ENCODE measurements at places on chromosomes 5 and 9. TPM values are rescaled to one million over a fixed set of nuclear protein-coding genes. Genes with fewer than 3 reads are reported as not detected.

DNA sequence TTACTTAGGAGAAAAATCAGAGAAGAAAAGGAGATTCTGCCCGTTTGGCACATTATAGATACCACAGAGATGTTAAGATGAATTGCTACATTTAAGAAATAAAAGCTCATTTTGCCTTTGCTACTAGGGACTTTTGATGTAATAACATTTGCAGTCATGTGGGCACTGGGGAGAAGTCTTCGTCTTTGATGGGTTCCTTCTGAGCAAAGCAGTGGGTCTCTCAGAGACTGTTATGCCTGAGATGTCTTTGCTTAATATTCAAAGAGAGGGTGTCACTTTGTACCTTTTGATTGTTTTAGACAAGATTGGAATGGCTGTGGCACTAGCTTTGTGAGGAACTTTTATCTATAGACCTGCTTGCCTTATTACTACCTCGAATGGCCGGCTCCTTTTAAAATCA lies 25.0 kb downstream of the SLC25A25 start:
- no peaks in the 10 kb centered on the region for H3K27me3 ChIP-seq
- peak overlapping the region; percentile 58 for H3K27ac ChIP-seq
- no peak overlapping the region for H3K4me3 ChIP-seq
- no peaks in the 10 kb centered on the region for H3K36me3 ChIP-seq

The SLC6A3 gene
- not detected for total RNA-seq

The UGT3A2 gene
- total RNA-seq = not detected

DNA sequence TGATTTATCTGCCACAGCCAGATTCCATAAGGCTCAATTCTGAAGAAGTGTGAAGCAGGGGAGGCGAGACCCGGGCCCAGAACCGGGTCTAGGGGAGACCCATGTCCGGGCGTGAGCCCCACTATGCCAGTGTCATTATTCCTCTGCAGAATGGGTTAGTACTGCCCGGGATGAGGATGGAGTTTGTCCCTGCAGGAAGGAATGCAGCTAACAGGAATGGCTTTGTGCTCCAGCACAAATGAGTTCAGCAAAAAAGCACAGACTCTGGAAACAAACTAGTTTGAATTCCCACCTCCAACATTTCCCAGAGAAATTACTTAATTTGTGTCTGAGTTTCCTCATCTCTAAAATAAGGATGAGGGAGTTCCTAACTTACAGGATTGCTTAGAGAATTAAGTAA lies 202.9 kb downstream of the SYK start:
- no peak overlapping the region for H3K27ac ChIP-seq
- no peak overlapping the region for H3K4me3 ChIP-seq
- no peaks in the 10 kb centered on the region for H3K27me3 ChIP-seq
- peaks cover 4% of the 10 kb centered on the region for H3K4me1 ChIP-seq
- H3K36me3 ChIP-seq = no peaks in the 10 kb centered on the region

DNA sequence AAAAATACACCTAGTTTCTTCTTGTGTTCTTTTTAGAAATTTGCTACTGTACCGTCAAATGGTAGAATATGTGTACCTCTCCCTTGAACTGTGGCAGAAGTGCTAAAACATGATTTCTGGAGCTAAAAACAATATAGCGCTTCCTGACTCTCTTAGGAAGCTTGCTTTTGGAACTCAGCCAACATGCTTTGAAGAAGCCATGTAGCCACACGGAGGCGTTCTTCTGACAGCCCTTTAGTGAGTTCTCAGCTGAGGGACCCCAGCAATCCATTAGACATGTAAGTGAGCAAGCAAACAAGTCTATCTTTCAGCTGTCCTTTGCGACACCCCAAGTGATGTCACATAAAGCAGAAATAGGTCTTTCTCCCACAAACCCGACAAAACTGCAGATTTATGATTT lies 917.0 kb downstream of the CDH9 start:
- H3K4me3 ChIP-seq = no peak overlapping the region
- no peak for DNase-seq
- no peak overlapping the region for H3K27ac ChIP-seq
- no peaks in the 10 kb centered on the region for H3K36me3 ChIP-seq

The EGFLAM gene
- 1.1 TPM for total RNA-seq

The DOK3 gene
- total RNA-seq = 0.56 TPM

DNA sequence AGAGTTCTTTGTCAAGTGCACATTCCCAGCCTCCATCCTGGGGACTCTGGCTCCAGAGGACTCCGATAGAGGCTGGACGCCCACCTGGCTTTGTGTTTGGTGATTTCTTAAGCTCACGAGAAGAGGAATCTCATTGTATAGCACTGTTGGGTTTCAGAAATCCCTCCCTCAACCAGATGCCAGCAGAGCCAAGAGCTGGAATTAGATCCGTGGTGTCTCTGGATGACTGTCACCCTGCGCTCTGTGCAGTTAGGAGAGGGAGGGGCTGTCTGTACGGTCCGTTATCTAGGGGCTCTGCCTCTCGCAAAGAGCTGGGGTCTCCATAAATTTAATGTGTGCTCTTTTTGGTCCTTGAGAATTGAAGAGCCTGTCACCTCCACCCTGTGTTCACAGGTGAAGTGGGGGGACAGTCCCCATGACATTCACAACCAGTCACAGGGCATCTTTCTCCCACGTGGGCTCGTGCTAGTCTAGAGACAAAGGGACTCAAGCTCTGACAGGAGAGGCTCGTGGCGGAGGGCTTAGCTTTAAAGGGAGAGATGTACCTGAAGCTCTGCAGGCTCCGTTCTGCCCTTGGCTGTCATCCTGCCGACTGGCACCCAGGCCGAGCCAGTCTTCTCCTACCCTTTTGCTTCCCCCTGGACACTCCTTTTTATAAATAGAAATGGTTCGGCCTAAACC lies 41.4 kb downstream of the FAM78A start:
- peaks cover 38% of the 10 kb centered on the region for H3K36me3 ChIP-seq
- no peak overlapping the region for H3K27ac ChIP-seq
- H3K27me3 ChIP-seq = no peaks in the 10 kb centered on the region
- H3K4me3 ChIP-seq = no peak overlapping the region
- DNase-seq = no peak

- no peak for DNase-seq
- H3K27me3 ChIP-seq = no peaks in the 10 kb centered on the region
- H3K27ac ChIP-seq = no peak overlapping the region
- no peak overlapping the region for H3K4me3 ChIP-seq
Observed at GRCh38 chr5:72518001-72518683, 10.9 kb upstream of the ZNF366 start.

The TNFSF8 gene
- total RNA-seq = not detected

DNA sequence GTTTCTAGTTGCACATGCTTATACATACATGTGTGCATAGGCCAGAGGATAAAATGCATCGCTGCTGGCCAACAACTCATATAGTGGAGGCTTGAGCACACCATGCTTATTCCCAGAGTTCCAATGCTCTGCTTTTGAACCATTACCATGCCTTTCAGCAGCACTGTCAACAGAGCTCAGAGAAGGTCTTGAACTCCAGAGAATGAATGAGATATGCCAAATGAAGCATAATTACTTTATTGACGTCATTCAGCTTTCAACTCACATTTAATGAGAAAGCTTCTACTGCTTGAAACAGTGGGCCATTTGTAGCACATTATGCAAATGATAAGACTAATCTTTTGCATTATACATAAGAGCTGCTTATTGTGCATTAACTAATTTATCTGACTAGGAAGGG lies 765.3 kb upstream of the GRAMD2B start:
- no peaks in the 10 kb centered on the region for H3K36me3 ChIP-seq
- DNase-seq = no peak
- no peak overlapping the region for H3K27ac ChIP-seq

GRCh38 chr5:91937121-91937520 lies 554.0 kb upstream of the ARRDC3 start:
- no peaks in the 10 kb centered on the region for H3K27me3 ChIP-seq
- no peak overlapping the region for H3K27ac ChIP-seq
- no peak for DNase-seq
- H3K4me3 ChIP-seq = no peak overlapping the region
- peaks cover 2% of the 10 kb centered on the region for H3K4me1 ChIP-seq

All from IMR-90 (cell line).